ENCODE measurements at places on chromosomes 2 and 18.

DNA sequence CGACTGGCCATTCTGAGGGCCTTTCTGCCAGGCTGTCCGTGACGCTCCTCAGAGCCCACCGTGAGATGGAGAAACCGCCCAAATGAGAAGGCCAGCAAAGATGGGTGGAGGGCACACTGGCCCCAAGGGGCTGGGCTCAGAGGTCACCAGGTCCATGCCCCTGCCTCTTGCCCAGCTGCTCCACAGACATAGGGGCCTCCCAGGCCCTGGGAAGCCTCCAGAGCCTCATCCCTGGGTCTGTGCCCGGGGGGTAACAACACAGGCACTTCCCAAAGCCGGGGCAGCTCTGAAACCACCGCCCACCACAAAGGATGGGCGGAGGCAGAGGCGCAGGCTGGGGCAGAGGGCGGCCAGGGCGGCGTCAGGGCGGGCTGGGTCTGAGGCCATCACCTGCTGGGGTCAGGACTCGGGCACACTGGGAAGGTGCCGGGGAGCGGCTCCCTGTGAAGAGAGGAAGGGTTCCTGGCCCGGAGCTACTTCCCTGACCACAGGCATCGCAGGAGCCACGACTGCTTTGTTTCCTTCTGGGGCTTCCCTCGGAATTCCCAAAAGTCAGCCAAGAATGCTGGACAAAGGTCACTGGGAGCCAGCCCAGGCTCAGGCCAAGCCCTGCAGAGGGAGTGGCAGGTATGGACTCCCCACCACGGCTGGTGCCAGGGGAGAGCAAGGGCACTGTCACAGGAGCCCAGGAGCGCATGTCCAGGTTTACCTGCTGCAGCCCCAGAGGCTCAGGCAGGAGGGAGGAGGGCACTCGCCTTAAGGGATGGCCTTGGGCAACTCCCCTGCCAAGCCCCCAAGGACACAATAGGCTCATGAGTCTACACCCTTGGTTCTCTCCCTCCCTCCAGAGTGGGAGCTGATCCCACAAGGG lies 9.4 kb downstream of the CYP26B1 start:
- H3K4me3 ChIP-seq: no peak overlapping the region
- peaks cover 10% of the 10 kb centered on the region for H3K27me3 ChIP-seq
- H3K4me1 ChIP-seq: peaks cover 4% of the 10 kb centered on the region
- DNase-seq: no peak
- no peaks in the 10 kb centered on the region for H3K36me3 ChIP-seq

DNA sequence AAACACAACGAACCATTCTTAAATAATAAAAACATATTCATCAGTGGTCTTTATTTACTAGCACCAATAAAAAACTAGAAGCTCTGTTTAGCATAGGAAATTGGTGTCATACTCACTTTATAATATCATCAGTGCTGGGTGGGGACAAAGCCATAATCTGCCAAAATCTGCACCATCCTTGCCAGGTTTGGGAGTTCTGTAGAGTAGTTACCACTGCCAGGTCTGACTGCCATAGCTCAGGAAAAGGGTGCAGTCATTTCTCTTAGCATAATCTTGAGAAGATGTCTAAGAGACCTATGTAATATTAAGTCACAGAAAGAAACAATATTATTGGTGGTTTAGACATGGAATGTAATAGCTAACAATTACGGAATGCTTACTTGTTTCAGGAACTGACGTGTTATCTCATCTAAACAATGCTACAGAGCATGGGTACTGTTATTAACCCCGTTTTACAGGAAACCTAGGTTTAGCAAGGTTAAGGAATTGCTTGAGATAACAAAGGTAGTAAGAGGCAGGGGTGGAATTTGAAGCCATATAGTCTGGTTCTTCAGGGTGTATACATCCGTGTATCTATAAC lies 1.6 kb upstream of the MARCHF7 start:
- no peaks in the 10 kb centered on the region for H3K27me3 ChIP-seq
- peaks cover 11% of the 10 kb centered on the region for H3K4me1 ChIP-seq
- DNase-seq: no peak
- no peak overlapping the region for H3K27ac ChIP-seq
- H3K4me3 ChIP-seq: no peak overlapping the region
- peaks cover 8% of the 10 kb centered on the region for H3K36me3 ChIP-seq

DNA sequence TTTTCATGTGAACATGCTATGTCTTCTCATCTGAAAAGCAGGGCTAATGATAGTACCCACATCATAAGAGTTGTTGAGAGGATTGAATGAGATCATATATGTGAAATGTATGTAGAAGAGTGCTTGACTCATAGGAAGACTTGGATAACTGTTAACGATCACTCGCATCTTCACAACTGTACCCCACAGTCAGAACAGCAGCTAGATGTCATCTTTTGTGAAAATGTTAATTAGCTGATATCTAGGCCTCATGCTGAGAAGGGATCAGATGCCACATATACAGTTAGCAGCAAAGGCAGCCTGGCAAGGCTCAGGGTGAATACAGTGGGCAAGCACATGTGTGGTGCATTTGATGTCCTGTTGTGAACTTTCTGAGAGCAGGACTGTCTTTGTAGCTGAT lies 24.2 kb downstream of the MAP3K20 start:
- H3K4me3 ChIP-seq: no peak overlapping the region
- peaks cover 7% of the 10 kb centered on the region for H3K36me3 ChIP-seq
- DNase-seq: no peak
- peaks cover 2% of the 10 kb centered on the region for H3K4me1 ChIP-seq
- no peaks in the 10 kb centered on the region for H3K27me3 ChIP-seq

DNA sequence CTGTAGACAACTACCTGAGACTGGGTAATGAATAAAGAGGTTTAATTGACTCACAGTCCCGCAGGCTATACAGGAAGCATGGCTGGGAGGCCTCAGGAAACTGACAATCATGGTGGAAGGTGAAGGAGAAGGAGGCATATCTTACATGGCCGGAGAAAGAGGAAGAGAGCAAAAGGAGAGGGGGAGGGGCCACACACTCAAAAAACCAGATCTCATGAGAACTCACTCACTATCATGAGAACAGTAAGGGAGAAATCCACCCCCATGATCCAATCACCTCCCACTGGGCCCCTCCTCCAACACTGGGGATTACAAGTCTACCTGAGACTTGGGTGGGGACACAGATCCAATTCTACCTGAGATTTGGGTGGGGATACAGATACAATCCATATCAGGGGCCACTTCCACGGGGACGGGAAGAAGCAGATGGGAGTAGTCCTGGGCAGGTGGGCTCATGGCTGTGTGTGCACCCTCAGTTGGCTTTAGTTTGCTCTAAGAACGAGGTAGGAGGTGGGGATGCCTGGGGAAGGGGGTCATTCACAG lies 9.9 kb downstream of the MAB21L4 start:
- H3K4me3 ChIP-seq: no peak overlapping the region
- H3K36me3 ChIP-seq: no peaks in the 10 kb centered on the region
- H3K4me1 ChIP-seq: peaks cover 4% of the 10 kb centered on the region
- peaks cover 4% of the 10 kb centered on the region for H3K27me3 ChIP-seq
- no peak overlapping the region for H3K27ac ChIP-seq

DNA sequence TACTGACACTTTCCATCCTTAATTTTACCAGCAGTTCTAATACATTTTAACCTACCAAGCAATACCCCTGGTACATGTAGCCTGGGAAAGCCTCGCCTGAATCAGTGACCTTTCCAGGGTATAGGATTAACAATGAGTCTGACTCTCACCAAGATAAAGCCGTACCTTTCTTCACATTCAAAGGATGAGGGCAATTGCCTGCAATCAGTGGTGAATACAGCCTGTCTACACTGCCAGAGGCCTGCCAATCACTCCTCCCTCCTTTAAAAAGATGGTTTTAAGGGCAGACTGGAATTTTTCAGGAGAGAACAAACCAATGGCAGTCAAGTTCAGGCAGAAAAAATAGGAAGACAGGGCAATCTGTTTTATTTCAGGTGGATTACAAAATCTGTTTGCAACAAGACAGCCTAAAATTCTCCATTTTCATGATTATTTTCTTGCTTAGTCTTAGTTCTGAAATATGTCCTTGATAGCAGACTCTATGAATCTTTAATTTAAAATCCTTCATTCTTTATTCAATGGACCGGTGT lies 4.8 kb downstream of the EPHA4 start:
- peaks cover 12% of the 10 kb centered on the region for H3K36me3 ChIP-seq
- H3K27ac ChIP-seq: peak overlapping the region; percentile 43
- peaks cover 10% of the 10 kb centered on the region for H3K27me3 ChIP-seq

Measured in memory B cell (primary cell).